ENCODE measurements at places on chromosomes 7 and 10.

DNA sequence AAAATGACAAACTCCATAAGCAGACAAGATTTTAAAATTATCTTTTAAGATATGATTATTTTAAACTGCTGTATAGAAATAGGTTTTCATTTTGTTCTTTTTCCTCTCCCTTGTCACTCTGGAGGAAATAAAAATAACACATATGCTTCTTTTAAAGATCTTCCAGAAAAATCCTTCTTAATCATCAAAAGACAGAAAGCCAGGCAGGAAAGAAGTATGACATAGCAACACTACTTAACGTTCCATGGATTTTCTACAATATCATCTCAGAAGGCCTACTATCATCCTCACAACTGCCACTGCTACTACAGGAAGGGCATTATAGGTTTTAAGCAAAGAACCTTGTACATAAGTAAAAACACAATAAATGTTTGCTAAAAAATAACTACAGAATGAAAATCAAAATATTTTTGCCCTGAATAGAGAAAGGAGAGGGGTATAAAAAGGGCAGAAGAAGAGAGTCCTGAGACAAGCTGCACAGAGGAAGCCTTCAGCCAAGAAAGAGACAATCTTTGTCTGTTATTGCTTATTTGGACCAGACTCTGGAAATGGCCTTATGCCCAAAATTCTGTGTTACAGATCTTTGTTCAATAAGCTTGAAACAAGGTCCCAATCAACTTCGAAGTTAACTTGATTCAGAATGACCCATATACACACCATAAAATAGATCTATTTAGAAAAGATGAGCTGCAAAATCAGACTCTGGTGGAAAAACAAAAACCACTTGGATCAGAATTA, 67.8 kb downstream of the ABI1 start:
- no peak for DNase-seq

- DNase-seq, result no peak
Observed at GRCh38 chr10:78831461-78831860, 237.3 kb upstream of the ZMIZ1 start.

DNA sequence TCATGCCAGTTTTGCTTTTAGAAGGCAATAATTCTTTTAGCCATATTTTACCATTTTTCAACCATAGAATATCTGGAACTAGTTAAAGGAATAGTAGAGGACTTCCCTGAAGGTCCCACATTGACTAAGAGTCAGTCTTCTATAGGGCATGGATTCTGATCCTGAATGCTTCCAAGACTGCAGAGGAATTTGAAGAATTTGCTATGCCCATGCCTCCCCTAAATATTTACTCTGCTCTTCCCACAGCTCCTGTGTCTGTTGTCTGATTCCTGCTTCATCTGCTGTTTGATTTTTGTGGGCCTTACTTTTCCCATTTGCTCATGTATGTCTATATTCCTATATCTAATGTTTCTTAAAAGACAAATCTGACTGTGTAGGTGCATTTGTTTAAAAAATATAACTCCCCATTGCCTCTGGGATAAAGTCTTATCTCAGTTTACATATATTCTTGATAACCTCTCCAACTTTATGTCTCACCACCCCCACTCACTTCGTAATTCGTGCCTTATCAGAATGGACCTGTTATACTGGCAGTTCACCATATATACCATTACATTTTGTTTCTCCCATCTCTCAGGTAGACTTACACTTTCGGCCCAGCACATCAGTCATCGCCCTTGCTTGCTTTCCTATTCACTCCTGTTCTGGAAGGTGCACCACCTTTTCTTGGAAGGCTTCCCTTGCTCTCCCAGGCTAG, 33.9 kb downstream of the LRRC4 start:
- no peak for DNase-seq

- peak; percentile 53 for DNase-seq
Observed at GRCh38 chr7:38796626-38797501, 112.1 kb downstream of the VPS41 start.

GRCh38 chr7:24024276-24025068, 259.5 kb upstream of the NPY start:
- no peak for DNase-seq

DNA sequence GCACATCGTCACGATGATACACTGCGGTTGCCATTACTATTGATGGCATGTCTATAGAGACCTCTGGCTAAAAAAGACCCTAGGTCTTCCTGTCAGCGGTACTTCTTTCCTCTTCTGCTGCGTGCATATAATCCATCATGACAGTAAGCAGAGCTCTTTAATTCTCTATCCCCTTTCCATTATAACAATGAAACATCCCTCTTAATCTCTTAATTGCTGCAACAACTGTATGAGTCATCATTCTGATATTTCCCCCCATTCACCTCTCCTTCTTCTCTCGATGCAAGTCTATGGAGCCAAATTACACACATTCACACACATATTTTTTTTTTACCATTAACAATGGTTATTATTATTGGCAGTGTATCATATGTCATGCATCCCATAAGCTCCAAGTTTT, 45.2 kb upstream of the AKR1E2 start:
- DNase-seq, result no peak

GRCh38 chr10:62562795-62563194, 188.6 kb downstream of the ZNF365 start:
- DNase-seq, result no peak

DNA sequence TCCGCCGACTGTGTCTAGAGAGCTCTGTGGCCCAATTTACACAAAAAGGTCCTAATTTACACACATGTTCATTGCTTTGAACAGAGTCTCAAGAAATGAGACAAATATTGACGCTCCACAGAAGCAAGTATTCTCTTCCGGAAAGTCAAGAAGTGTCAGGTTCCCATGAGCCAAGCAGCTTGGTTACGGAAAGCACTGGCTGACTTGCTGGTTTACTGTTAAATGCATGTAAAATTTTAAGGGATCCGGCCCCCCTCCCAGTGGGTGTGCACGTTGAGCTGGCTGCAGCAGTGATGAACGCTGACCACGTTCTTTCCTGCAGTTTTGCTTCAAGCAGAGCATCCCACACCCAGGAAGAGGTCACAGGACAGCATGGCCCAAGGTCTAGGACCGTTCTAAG, 76.8 kb downstream of the DIP2C start:
- no peak for DNase-seq
